ENCODE measurements at places on chromosomes 4 and X.
A peak's percentile ranks its signal among the peaks of the same experiment; 100 is the strongest.

GRCh38 chrX:149398027-149398426 lies 107.1 kb downstream of the IDS start:
- H3K27ac ChIP-seq, result no peak overlapping the region
- H3K4me3 ChIP-seq, result no peak overlapping the region
- no peak for DNase-seq
- H3K36me3 ChIP-seq, result no peaks in the 10 kb centered on the region

DNA sequence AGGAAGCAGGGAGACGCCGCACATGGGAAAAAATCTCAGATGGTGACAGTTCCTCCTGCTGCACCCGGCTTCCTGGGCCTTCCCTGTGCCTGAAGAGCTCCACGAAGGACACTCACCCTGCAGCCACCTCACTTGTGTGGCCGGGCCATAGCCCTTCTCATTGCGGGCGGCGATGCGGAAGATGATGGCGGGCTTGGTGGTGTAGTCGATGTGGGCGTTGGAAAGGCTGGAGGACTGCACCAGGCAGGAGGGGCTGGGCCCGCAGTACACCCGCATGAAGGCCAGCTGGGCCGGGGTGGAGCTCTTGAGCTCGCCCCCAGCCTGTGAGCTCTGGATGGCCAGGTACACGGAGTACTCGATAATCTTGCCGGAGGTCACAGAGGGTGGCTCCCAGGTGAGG lies 5.7 kb upstream of the RENBP start:
- DNase-seq, result no peak
- no peaks in the 10 kb centered on the region for H3K27me3 ChIP-seq
- H3K4me1 ChIP-seq, result peaks cover 15% of the 10 kb centered on the region

- no peak overlapping the region for H3K27ac ChIP-seq
- no peak overlapping the region for H3K4me3 ChIP-seq
- H3K4me1 ChIP-seq, result no peaks in the 10 kb centered on the region
- no peaks in the 10 kb centered on the region for H3K36me3 ChIP-seq
- DNase-seq, result no peak
- H3K27me3 ChIP-seq, result no peaks in the 10 kb centered on the region
Observed at GRCh38 chrX:69185886-69186285, 20.6 kb upstream of the PJA1 start.

DNA sequence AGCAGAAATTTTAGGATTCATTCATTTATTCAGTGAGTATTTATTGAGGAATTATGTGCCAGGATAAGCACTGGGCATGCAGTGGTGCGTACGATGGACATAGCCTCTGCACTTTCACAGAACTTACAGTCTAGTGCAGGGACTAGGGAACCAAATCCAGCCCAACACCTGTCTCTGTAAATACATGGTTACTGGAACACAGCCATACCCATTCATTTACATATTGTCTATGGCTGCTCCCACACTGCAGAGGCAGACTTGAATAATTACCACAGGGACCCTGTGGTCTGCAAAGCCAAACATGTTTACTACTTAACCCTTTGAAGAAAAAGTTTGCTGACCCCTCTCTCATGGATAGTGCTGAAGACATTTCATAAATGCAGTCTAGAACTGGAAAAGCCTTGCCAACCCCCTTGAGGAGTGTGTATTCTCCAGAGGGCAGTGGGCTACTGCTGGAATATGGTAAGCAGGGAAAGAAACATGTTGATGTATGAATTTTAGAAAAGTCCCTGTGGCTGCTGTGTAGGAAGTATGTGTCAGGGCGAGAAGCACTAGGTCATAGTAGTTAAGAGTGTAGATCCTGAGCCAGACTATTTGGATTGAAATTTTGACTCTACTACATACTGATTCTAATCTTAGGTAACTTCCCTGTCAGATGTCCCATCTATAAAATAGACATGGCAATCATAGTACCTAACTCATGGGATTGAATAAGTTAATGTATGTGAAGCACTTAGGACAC lies 75.5 kb downstream of the GALNT7 start:
- H3K4me3 ChIP-seq, result no peak overlapping the region
- no peak for DNase-seq
- H3K36me3 ChIP-seq, result no peaks in the 10 kb centered on the region
- no peaks in the 10 kb centered on the region for H3K27me3 ChIP-seq

DNA sequence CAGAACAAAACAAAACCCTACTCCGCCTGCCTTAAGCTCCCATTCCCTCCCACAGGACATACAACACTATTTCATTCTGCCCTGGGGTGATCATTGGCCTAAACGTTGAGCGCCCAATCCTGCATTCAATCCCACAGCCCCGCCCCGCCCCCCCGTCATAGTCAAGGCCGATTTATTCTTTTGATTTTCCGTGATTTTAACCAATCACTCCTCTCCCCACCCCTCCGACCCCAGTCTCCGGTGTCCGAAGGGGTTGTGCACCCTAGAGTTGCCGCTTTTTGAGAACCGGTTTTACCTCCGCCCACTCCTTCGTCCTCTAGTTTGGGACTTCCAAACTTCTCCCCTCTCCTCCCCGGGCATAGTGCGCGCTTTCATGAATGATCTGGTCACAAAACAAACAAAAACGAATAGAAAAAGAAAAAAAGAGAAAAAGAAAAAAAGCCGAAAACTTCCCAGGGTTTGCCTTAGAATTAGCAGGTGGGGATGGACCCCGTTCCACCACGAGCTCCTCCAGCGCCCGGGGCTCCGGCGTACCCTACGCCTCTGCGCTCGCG lies 446 bp upstream of the UBE2A start:
- no peaks in the 10 kb centered on the region for H3K27me3 ChIP-seq
- H3K4me1 ChIP-seq, result peaks cover 8% of the 10 kb centered on the region
- peak overlapping the region; percentile 95 for H3K27ac ChIP-seq
- DNase-seq, result peak; percentile 36
- peak overlapping the region; percentile 84 for H3K4me3 ChIP-seq

DNA sequence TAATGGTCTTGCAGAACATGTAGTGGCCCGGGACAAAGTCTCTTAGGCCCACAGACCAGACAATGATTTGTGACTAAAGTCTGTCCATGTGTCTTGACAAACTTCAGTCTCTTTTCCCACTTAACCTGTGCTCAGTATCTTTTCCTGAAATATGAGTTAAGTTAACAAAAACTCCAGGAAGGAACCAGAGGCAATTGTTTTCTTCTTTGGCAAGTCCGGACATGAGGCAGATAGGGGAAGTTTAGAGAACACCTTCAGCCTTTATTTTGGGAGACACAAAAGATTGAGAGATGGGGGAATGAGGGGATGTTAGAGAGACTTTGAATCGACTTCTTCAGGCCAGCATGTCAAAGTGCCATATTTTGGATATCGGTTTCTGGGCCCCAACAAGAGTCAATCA lies 80.2 kb upstream of the FRMPD4 start:
- no peaks in the 10 kb centered on the region for H3K27me3 ChIP-seq
- DNase-seq, result no peak
- H3K4me1 ChIP-seq, result no peaks in the 10 kb centered on the region
- no peak overlapping the region for H3K4me3 ChIP-seq
- no peaks in the 10 kb centered on the region for H3K36me3 ChIP-seq

DNA sequence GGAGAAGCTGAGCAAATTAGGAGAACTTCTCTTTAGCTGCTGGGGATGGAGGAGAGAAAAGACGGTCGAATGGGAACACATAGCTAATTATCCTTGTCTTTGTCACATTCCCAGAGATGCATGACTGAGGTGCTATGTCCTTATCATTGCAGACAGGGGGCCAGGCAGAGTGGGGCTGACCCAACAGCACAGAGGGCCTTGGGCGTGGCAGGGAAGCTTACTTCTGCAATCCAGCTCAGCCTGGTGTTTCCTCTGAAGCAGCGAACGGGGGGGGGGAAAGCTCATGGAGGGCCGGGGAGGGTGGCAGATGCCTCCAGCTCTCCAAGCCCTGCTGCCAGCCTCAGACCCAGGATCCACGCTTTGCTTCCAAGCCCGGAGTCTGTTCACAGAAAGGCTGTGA lies 50.8 kb upstream of the HOPX start:
- H3K36me3 ChIP-seq, result no peaks in the 10 kb centered on the region
- H3K27me3 ChIP-seq, result no peaks in the 10 kb centered on the region
- H3K27ac ChIP-seq, result no peak overlapping the region
- DNase-seq, result peak; percentile 70
- H3K4me3 ChIP-seq, result no peak overlapping the region
- no peaks in the 10 kb centered on the region for H3K4me1 ChIP-seq

GRCh38 chr4:92100975-92101374 lies 202.8 kb upstream of the GRID2 start:
- no peak overlapping the region for H3K4me3 ChIP-seq
- H3K4me1 ChIP-seq, result no peaks in the 10 kb centered on the region
- DNase-seq, result no peak
- H3K36me3 ChIP-seq, result no peaks in the 10 kb centered on the region
- no peak overlapping the region for H3K27ac ChIP-seq
- no peaks in the 10 kb centered on the region for H3K27me3 ChIP-seq

GRCh38 chrX:118459494-118459893 lies 36.1 kb upstream of the DOCK11 start:
- no peak overlapping the region for H3K4me3 ChIP-seq
- H3K4me1 ChIP-seq, result no peaks in the 10 kb centered on the region
- no peaks in the 10 kb centered on the region for H3K36me3 ChIP-seq

DNA sequence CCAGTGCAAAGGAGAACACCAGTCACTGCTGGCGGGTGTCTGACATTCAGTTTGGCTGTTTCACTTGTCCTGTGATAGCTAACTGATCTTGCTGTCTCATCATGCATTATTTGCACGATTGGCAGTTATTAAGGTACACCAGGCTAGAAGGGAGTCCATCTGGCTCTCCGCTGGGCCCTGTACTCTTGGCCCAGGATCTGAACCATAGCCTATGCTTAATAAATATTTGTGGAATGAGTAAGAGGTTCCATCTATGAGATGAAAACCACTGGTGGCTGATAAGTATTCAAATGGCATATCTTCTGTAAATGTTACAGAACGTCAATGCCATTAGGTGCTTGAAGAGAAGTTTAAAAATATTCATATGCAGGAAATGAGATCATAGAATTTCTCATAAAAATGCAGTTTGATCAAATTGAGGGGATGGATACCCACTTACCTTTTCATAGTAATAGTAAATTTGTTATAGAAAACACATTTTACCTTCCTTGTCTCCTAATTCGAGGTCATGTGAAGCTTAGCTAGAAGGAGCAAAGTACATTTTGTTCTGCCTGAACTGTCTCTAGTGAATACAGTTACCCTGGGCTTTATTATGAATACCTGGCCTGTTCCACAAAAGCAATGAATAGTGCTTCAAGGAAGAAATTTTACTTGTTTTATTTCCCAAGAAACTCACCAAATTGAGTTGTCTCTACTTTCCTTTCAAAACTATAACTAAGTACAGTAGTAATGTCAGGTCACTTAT lies 213.5 kb downstream of the CBR4 start:
- peaks cover 3% of the 10 kb centered on the region for H3K4me1 ChIP-seq
- H3K27me3 ChIP-seq, result no peaks in the 10 kb centered on the region
- no peaks in the 10 kb centered on the region for H3K36me3 ChIP-seq
- H3K27ac ChIP-seq, result peak overlapping the region; percentile 26
- DNase-seq, result no peak

GRCh38 chrX:67585401-67585800 lies 41.6 kb downstream of the AR start:
- H3K36me3 ChIP-seq, result no peaks in the 10 kb centered on the region
- H3K4me1 ChIP-seq, result no peaks in the 10 kb centered on the region
- H3K4me3 ChIP-seq, result no peak overlapping the region
- no peak for DNase-seq
